ENCODE measurements at places on chromosomes 6 and 20. TPM values are rescaled to one million over a fixed set of nuclear protein-coding genes. Genes with fewer than 3 reads are reported as not detected.

GRCh38 chr6:157944983-157945931 lies 36.4 kb upstream of the SYNJ2 start:
- DNase-seq, result no peak

- no peak for DNase-seq
These were observed 189.4 kb upstream of the RREB1 start for GRCh38 chr6:6918216-6918983.

DNA sequence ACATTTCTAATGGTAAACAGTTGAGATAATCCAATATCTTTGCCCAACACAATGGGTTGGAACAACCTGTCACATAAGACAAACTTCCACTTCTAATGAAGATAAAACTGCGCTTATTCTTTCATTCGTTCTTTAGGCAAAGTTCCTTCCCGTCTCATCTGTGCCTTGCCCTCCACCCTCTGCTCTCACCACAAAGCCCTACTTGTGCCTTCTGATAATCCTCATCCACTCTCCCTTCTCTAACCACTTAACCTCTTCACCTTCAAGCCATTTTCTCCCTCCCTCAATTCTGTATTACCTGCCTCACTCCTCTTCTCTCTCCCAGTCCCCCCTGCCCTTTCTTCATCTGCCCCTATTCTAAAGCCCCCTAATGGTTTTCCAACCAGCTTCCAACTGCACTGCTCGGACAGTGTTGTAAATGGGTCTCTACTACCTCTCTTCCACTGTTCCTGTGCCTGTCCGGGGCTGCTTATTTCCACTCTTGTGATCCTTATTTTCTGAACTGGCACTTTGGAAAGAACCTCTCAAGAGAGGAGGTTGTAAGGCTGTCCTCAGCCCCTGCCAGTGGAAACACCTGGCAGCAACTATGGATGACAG lies 62.9 kb upstream of the MYB start:
- no peak for DNase-seq

- DNase-seq, result peak; percentile 13
These were observed 523.7 kb upstream of the SLC35B3 start for GRCh38 chr6:8958894-8959511.

GRCh38 chr6:49453221-49453620 lies 9.8 kb downstream of the MMUT start:
- no peak for DNase-seq

DNA sequence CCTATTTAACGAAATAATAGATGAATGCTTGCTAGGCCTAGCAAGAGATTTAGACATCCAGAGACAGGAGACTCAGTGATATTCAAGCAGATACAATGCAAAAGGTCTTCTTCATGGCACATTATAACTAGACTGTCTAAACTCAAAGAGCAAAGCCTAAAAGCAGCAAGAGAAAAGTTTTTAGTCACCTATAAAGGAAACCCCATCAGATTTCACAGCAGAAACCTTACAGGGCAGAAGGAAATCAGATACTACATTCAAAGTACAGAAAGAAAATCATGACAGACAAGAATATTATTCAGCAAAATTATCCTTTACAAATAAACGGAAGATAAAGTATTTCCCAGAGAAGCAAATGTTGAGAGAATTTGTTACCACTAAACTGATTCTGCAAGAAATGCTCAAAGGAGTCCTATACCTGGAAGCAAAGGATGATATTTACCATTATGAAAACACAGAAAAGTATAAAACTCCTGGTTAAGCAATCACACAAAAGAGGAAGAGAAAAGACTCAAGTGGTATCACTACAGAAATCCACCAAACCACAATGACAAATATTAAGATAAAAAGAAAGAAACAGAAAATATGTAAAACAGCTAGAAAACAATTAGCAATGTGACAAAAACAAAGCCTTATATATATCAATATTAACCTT lies 333.7 kb downstream of the MEI4 start:
- no peak for DNase-seq

Gene PLCB4
- 7.2 TPM for total RNA-seq

Gene TAAR8
- total RNA-seq, result not detected

Gene MYLK2
- 0.72 TPM for total RNA-seq

Gene DLK2
- total RNA-seq, result 4.8 TPM

Gene PNPLA1
- 1.4 TPM for total RNA-seq

Gene PRL
- total RNA-seq, result 0.48 TPM

Gene PCSK2
- 1.2 TPM for total RNA-seq

Measured in umbilical cord (tissue), 2 donors.